ENCODE measurements at places on chromosomes 12 and 14. TPM values are rescaled to one million over a fixed set of nuclear protein-coding genes. Genes with fewer than 3 reads are reported as not detected.

CHGA gene
- 23.0 TPM for total RNA-seq

PIWIL1 gene
- 1.5 TPM for total RNA-seq

GPR162 gene
- total RNA-seq, result 35.4 TPM

CLSTN3 gene
- total RNA-seq, result 170 TPM

Measured in camera-type eye (tissue), 1 donor.